Fibroblast of the conjunctiva (primary cell): ENCODE measurements at places on chromosomes 6 and 20.

GRCh38 chr6:23735151-23735550 lies 390.9 kb upstream of the NRSN1 start:
- no peak for DNase-seq

- no peak for DNase-seq
Measured at GRCh38 chr6:64737418-64737817, 969.6 kb downstream of the EYS start.

- DNase-seq, result no peak
Measured at GRCh38 chr20:25220021-25220730, 24.7 kb downstream of the ENTPD6 start.

GRCh38 chr20:51286758-51287157 lies 255.8 kb downstream of the NFATC2 start:
- DNase-seq, result no peak

DNA sequence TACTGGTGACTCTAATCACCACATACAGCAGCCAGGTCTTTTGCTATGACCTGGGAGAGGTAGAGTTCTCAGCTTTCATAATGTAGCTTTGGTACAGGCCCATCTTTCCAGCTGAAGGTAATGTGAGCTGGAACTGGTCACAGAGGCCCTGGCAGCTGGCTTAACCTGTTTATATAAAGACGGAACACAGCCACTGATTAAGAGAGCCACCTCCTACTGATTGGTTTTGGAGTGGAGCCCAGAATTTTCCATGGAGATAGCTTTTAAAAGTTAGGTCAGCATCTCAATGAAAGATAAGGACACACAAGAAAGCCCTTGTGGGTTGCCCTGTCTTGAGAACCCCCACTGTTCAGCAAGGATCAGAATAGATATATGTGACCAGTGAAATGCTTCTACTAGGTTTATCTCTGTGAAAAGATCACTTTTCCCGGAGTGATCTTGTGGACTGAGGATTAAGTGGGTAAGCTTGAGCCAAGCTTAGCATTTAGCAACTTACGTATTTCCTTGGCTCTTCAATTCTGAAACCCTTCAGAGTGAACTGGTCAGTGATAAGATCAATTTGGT lies 213.7 kb upstream of the CITED2 start:
- no peak for DNase-seq

GRCh38 chr6:20340068-20340848 lies 61.4 kb upstream of the E2F3 start:
- no peak for DNase-seq

DNA sequence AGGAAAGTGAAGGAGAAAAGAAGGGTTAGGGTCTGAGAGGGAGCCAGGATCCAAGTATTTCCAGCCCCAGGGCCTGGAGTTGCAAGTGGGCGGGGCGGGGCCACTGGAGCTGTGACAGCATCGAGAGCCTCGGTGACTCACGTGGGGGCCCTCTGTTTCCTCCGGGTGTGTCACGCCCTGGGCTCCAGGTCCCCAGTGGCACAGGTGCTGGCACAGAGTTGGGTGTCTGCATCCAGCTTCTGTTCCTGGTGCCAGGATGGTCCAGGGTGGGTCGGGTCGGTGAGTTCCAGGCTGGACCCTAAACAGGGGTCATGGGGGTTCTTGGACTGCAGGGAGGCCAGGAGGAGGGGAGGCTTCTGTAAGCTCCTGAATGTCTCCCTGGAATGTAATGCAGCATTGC lies 16.7 kb downstream of the RAET1L start:
- no peak for DNase-seq

DNA sequence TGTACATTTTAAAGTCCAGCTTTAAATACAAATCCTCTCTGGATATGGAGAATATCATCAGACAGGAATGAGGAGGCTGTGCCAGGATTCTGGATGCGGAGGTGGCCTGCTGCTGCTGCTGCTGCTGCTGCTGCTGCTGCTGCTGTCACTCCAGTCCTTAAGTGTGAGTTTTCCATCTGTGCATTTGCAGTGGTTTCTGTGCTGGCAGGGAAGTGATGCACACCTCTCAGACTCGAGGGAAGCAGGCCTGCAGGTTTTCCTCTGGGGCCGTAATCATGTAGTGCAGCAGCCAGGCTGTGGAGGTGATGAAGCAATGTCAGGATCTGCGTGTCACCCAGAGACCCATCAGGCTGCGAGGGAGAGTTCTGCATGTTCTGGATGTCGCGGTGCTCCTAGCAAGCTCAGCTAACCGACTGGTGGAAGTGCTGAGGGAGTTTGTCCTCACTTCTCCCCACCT lies 32.0 kb downstream of the CFAP61 start:
- DNase-seq, result no peak

DNA sequence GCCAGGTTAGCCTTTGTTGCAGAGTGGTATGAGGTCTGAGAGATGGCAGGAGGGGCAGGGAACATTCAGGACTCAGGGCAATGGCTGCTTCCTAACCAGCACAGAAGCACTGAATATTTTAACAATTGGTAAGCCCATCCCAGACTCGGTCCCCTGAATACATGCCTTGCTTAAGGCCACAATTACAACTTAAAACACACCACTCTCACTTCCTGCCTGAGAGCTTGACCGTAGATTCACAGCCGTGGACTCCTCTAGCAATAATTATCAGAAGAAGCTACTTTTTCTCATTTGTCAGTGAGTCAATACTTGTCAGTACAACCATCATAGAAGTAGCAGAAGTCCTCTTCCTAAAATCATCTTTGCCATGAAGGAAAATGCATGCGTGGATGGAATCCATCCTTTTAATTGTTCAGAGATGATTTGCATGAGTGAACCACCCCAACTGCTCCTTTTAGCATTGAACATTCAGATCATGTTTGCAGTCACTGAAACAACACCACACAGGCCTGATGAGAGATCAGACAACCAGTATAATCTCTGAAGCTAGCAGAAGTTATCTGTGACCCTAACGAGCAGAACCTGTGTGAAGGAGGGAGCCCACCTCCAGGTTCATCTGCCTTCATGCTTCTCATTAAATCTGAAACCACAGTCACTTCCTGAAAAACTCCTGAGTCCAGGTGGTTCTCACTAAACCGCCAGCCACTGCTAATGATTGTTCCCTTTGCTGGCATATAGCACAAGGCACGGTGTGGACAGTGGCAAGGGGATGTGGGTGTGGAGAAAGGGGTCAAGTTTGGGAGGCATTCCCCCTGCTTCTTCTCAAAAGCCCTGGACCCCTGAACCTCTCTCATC lies 333.9 kb upstream of the CNR1 start:
- DNase-seq, result no peak

DNA sequence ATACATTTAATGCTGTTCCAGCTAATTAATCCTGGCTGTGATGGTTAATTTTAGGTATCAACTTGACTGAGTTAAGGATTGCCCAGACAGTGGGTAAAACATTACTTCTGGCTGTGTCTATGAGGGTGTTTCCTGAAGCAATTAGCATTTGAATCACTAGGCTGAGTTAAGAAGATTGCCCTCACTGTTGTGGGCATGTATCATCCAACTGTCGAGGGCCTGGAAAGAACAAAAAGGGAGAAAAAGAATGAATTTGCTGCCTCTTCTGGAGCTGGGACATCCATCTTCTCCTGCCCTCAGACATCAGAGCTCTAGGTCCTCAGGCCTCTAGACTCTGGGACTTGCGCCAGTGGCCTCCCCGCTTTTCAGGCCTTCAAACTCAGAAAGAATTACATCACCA lies 34.3 kb downstream of the SDHAF4 start:
- no peak for DNase-seq

DNA sequence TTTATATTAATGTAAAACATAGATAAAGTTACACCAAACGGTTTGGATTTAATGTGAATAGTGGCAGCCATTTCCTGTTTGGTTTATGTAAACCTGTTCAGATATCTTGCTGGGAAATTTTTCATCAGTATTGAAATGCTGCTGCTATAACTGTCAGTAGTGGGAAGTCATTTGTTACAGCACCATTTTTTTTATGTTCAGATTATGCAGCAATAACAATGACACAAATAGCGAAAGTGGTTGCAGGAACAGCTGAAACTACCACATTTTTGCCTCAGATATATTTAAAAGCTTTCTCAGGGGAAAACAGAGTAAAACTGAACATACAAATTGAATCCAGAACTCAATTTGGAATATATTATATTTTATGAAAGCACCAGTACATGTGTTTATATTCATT lies 128.8 kb upstream of the SIM1 start:
- DNase-seq, result no peak

DNA sequence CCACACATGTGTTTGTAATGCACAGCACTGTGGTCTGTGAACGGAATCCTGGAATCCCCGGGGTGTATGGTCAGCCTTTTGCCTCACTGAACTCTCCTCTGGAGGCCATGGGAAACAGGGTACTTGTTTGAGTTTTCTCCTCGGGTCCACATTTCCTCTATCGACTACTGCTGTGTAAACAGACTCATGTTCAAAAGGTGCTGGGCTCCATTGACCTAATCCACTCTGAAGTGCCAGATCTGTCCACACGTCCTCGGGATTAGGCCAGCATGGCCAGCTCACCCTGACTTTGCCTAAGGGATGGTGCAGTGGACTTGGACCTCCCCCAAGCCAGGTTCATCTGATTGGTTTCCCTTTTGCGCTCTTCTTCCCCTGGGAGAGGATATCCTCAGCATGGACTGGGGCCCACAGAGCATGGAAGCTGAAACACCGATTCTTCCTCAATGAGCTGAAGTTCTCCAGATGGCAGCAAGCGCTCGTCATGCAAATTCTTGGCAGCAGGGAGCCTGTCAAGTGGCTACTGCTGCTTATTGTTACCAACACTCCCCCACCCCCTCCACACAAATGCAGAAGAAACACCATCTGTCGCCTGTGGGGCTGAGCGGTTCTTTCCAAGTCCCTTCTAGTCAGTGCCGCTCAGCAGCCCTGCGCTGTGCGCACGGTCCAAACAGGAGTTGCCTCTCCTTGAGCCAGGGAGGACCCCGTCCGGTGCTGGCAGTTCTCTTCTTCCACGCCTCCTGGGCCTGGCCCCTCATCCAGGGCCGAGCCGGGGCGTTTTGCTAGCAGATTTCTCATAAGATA lies 292.6 kb upstream of the MARCKS start:
- DNase-seq, result peak; percentile 84

- DNase-seq, result no peak
Measured at GRCh38 chr20:32336918-32337347, 21.2 kb upstream of the ASXL1 start.

DNA sequence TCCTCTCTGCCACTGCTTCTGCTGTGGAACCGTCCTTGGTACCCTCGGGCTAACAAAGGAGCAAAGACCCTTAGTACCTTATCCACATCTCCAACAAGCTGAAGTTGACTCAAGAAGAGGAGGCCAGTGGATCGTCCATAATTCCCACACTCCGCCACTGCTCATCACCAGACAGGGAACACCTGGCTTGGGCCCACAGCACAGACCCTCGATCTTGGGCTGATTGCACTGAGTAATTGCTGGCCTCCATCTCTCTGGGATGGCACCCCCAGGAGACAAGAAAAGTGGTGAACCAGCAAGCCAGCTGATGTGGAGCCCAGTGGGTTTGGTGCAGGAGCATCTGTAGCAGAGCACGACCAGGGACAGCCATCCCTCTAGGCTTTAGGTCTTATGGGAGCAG lies 109.4 kb upstream of the GRIK2 start:
- DNase-seq, result no peak
